ENCODE measurements at places on chromosomes 3 and 15.

DNA sequence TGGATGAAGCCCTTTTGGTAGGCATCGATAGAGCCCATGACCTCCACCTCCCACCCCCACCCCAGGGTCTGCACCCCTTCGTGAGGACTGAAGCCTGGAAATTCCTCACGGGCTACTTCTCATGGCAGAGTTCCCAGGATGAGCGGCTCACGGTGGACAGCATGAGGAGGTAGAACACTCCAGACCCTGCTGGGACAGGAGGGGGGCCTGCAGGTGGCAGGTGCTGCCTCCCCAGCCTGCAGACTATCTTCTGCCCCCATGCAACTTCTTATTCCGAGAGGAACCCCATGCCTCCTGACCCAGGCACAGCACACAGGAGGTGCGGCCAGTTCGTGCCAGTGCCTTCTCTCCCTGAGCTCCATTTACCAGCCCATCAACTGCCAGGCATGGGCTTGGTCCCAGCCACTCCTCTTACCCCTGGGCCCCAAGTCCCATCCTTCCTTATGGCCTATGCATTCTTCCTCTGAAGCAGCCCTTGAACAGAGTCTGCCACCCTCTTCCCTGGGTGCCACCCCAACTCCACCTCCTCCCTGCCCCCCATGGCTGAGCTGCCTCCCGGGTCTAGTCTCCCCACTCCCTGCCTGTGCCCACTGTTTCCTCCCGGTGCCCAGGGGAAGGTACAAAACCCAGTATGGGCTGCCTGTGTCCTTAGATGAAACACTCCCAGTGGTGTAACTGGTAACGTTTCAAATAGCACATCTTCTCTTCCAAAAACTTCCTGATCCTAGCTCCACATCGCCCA, 8.4 kb downstream of the TBC1D21 start:
- no peak for DNase-seq

DNA sequence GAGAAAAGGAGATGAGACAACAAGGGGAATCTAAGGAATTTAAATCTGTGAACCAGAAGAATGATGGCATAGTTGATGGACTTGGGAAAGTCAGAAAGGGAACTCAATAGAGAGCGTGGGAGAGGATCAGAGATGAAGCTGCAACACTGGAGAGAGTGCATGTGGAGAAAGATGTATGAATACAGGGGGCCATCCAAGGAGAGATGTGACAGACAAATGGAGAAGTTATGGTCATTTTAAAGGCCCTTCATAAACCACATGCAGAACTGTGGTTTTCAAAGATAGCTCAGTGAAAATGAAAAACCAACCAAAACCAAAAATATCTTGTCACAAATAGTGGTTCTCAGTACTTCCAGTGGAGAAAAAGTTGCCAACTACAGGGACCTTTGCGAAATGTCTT, 265.2 kb downstream of the SUCLG2 start:
- DNase-seq = no peak

- no peak for DNase-seq
Observed at GRCh38 chr3:123805504-123805903, 78.6 kb downstream of the MYLK start.

DNA sequence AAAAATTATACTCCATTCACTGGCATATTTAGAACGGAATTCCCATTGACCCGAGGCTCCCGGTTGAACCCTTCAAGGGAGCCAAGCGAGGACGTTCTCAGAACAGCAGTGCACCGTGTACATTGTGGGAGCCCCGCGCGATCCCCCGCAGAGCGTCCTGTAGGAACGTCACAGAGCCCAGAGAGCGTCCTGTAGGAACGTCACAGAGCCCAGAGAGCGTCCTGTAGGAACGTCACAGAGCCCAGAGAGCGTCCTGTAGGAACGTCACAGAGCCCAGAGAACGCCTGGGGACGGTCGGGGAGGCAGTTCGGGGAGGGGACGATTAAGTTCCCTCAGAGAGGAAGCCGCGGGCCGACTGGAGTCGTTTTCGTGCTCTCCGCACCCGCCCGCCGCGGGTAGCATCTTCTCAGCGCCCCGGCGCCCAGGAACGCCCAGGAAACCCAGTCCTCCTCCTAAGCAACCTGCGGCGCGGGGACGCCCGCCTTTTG, 506 bp upstream of the ATP1B3 start:
- peak; percentile 47 for DNase-seq

DNA sequence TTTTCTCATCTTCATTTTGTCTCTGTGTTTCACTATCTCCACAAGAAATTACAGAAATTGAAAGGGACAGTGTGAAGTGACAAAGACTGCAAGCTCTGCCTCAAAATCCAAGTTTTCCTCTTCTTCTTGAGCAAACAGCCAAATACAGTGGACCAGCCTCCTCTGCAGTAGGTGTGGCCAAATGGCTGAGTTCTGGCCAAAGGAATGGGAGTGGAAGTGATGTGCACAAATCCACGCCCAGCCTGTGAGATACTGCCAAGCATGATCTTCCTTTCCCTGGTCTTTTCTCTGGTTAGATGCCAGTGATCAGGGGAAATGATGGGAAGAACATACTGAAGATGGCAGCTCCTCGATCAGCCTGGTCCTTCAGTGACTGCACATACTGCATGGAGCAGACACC, 111.0 kb upstream of the CPNE4 start:
- DNase-seq = no peak

- DNase-seq = no peak
Observed at GRCh38 chr3:181933052-181933618, 221.4 kb downstream of the SOX2 start.

DNA sequence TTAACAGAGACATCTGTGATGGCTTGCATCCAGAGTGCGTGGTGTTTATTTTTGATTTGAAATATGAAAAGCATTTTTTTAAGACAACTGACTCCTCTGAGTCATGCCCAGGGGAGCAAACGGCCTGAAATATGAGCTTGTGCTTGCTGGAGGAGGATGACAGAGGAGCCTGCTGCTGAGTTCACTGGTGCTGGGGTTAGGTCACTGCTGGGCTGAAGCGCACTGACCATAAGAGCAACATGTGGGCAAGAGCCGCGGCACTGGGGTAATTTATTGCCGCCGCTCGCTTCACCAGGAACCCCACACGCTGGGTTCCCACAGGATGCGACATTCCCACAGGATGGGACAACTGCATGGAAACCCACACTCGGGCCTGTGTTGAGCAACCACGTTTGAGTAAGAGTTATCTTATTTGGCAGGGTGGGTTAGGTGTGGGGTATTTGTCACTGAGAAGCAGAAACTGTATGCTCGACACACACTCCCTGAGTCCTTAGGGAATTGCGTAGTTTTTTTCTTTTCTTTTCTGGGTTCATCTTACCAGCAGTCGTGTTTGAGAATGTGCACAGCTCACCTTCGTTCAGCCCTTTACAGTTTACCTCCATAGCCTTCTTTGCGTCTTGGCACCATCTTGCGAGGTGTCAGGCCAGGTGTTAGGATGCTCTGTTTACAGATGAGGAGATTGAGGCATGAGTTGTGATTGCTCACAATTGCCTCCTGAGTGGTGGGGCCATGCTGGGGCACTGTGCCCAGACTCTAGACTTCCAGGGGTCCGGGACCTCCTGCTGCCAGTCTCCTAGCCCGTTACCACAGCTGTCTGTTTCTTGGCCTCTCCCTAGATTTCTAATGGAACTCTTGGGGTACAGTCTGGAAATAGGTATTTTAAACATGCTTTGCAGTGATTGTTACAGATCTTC, 60.4 kb downstream of the SMAD3 start:
- no peak for DNase-seq

DNA sequence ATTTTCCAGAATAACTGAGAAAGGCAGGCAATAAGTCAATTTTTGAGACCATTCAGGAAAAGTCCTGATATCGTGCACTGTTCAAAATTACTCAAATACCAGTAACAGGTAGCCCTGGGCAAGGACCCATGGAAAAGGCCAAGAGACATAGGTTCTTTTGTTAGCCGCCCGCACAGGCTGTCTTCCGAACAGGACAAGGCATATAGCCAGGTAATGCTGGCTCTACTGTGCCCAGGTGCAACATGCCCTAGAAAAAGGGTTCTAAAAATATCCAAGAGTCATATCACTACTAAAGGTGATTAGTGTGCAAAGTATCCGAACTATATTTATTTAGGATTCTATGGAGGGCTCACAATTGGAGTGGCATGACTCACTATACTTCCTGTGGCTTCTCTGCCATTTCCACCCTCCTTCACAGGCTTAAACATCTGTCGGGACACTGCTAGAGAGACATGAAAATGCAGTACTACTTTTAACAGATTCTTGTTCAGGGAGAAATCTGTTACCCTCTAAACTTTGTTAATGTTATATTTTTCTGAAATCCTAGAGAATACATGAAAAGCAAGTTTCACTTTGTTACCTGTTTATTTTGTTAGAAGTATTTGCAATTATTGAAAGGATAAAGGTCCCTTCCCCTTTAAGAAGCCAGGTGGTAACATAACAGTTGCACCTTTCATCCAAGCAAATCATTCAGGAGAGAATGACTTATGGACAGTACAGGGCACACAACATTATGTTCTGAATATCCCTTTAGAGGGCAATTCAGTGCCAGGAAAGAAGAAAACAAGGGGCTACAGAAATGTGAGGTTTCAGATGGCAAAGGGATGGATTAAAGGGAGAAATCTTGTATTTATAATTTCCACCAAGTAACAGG, 293.3 kb upstream of the THBS1 start:
- DNase-seq = no peak

DNA sequence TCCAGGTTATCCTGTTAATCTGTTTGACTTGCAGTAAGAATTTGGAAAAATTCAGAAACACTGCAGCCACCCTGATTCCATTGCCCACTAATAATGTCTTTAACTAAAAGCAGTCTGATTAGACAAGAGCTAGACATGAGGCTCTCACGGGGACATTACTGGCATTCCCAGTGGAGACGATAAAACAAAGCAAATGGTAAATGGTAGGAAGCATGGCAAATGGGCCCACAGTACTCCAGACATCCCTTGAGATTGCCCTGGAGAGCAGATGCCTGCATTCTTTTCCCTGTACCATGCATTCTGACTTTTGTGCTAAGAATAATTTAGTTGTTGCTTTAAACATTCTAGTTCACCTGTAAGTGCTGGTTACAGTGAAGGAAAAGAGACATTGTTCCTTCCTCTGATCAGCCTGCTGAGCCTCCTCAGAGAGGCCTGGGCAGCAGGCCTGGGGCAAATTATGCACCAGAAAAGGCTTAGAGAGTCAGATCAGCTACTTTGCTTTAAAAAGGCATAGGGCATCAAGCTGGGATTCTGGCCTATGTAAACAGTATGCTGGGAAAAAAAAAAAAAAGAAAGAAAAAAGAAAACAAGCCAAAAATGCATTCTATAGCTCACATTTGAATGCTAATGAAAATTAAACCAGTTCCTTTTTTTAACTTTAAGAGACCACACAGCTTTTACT, 204.6 kb downstream of the GABRG3 start:
- no peak for DNase-seq

- DNase-seq = no peak
Observed at GRCh38 chr3:39754549-39754948, 54.9 kb upstream of the MYRIP start.

DNA sequence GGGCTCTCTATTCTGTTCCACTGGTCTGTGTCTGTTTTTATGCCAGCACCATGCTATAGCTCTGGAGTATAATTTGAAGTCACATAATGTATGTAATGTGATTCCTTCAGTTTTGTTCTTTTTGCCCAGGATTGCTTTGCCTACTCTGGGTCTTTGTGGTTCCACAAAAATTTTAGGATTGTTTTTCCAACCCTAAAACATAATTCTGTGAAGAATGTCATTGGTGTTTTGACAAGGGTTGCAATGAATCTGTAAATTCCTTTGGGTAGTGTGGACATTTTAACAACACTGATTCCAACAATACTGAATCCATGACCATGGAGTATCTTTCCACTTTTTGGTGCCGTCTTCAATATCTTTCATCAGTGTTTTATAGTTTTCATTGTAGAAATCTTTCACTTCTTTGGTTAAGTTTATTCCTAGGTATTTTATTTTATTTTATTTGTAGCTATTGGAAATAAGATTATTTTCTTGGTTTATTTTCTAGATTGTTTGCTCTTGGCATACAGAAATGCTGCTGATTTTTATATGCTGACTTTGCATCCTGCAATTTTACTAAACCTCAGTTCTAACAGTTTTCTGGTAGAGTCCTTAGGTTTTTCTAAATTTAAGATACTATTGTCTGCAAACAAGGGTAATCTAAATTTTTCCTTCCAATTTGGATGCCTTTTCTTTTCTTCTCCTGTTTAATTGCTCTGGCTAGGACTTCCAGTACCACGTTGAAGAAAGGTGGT, 29.7 kb downstream of the TJP1 start:
- no peak for DNase-seq

GRCh38 chr15:80992006-80992405, 2.4 kb upstream of the MESD start:
- no peak for DNase-seq

DNA sequence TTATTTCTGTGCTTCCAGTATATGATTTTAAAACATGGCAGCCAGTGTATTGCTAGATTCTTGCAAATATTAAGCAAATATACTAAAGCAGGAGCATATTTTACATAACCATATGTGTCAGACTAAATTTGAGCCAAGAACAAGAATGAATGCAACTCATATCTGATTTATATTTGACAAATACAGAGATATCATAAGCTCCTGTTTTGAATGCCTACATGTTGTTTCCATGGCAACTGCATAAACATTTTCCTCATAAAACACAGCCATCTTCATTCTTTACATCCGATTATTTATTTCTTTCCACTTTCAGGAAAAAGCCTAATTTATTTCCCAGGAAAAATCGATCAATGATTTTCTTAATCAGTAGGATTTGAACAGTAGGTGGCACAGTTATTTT, 172.2 kb upstream of the TSPAN3 start:
- no peak for DNase-seq

- no peak for DNase-seq
Observed at GRCh38 chr15:27683121-27683520, 416.0 kb downstream of the OCA2 start.

DNA sequence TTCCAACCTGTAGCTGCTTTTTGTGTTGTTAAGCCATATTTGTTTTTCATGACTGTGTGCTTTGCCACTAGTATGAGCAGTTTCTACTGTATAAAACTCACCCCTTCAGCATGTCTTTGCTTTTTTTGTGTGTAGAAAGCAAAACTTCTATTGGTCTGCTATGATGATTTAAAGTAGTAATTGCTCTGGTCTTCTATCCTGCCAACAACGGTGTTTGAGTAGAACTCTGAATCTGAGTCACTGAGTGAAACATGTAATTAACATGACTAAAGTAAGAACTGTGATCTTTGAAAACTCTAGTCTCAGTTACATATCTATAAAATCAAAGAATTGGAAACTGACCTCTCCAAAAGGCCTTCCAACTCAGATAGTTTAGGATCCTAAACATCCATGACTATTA, 133.6 kb downstream of the TPRG1 start:
- no peak for DNase-seq

DNA sequence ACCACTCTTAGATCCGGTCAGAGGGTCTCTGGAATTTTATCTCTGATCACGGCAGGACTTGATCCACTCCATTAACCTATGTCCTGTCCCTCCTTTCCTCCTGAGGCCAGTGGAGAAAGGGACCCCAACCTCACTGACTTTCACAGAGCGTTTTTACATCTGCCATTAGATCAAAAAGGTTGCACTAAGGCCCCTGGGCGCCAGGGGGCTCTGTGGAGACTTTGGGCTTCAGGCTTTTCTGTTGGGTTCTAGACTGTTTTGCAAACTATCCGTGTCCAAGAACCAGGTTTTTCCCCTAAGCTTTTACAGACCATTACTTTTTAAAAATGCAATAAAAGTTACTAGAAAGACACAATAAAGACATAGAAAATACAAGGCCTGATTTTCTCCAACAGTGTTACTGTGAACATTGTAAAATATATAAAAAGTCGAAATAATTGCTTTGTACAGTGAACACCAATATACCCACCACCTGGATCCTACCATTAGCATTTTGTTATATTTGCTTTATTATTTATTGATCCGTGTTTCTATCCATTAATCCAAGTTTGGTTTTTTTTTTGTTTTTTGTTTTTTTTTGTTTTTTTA, 159.7 kb downstream of the POLR2M start:
- no peak for DNase-seq
